ENCODE measurements at places on chromosomes 2 and 18.

- no peak for DNase-seq
Observed at GRCh38 chr18:56083523-56084287, 495.7 kb upstream of the TCF4 start.

GRCh38 chr2:240619506-240620148 lies 5.7 kb upstream of the GPR35 start:
- DNase-seq, result no peak

GRCh38 chr18:48018851-48019250 lies 88.4 kb upstream of the SMAD2 start:
- no peak for DNase-seq

DNA sequence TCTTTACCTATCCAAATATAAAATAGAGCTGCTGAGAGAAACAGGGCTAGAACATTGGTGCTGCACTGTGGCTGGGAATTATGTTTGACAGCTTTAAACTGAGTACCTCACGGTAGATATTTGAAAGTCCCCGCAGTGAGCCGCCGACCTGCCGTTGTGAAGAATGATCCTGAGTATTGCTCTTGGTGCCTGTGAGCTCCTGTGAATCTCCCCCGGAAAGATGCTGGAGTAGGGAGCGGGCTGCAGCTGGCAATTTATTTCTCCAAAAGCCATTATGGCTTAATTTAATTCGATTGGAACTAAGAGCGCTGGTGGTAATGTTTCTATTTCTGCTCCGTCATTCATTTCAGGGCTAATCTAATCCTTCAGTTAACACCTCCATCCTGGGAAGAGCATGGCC lies 129.4 kb upstream of the TPO start:
- DNase-seq, result no peak

DNA sequence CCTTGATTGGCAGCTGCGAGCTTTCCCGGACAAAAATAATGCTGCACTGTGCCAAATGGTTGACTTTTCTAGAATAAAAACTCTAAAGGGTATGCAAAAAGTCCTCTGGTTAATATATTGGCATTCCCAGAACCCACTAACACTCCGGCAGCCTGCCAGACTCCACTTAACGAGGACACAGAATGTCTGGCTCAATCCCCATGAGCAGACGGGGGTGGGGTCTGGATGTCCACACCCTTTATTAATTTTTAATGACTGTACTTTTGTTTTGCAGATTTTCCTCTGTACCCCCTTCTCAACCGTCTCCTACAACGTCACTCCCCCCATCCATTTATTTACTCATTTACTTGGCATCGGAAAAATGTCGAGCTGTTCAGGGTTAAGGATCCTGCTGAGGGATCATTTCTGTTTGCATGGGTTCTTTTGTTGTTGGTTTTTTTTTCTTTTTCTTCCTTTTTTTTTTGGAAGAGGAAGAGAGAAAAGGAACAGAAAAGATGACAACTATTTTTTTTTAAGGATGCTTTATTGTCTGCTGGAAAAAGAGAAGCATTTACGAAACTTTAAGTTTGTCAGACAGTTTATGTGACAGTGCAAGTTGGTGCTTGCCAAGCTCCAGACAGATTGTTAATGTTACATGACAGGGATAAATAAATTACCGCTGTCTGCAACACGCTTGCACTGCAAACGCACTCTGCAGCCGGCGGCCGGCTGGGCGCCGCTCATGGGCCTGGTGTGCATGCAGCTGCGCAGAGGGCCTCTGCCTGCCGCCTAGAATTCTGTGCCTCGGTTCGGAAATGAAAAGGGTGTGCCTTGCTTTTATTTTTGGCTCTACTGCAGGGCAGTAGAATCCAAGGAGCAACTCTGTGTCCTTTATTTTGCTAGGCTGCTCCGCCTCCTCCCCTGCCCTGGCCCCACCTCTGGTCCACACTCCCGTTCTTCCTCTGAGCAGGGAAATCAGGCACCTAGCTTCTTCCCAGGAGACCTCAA lies 3.6 kb downstream of the LDLRAD4 start:
- DNase-seq, result no peak

- no peak for DNase-seq
Observed at GRCh38 chr2:23250371-23250770, 134.6 kb upstream of the KLHL29 start.

- DNase-seq, result no peak
Observed at GRCh38 chr2:227340106-227340505, 15.1 kb downstream of the MFF start.

Measured in nephron progenitor cell (in vitro differentiated cells).